ENCODE measurements at places on chromosomes 4 and X.

DNA sequence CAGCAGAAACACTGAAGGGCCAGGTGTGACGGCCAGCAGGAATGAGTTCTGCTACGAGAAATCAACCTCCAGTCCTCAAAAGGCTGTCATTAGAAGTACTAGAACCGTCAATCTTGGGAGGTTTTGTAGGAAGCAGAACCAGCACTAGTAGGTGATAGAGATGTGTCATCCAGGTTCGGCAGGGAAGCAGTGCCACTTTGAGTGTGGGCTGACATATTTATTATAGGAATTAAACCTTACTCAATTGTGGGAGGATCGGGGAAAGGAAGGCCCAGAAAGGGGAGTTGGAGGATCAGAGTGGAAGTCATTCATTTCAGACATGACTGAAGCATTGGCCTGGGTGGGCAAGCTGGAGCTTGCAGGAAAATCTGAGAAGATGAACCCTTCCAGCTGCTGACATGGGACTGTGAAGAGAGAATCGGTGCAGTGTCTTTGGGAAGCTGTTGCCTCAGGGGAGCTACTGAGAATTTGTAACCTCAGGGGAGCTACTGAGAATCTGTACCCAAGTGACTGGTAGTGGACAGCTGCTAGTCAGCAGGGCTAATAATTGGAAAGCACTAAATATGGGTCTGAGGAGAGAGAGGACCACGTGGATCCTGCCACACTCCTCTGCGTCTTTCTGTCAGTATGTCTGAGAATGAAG is 177.4 kb downstream of the SPRY1 start:
- DNase-seq, result no peak

DNA sequence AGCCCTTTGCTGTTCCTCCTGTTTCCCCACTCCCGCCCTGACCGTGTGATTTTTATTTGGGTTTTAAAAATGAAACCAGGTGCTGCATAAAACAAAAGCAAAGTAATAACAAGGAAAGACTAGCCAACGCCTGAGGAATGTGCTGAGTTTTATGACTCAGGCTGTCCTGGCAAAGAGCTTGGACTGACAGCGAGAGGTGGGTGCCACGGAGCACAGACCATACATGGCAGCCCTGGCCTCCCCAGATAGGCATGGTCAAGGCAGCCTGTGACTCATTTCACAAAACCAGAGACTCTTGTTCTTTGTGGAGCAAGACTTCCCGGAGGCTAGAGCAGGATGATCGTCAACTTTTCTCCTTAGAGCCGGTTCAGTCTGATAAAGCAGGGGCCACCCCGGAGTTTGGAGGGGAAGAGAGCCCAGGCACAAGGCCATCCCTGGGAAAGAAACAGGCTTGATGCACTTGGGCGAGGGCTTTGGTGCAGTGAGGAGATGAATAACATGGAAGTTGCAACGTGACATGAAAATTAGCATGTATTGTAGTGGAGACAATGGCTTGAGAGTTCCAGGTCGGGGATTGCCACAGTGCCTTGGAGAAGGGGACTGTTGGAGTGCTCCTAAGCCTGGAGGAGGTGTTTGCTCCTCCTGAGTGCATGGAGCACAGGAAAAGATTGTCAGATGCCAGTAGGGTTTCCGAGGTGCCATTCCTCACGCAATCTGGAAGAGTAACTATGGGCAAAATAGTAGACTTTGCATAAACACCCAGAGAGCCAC is 54.8 kb downstream of the C4orf51 start:
- DNase-seq, result peak; percentile 67

GRCh38 chrX:10582945-10583344 is 37.4 kb downstream of the MID1 start:
- DNase-seq, result no peak

GRCh38 chr4:106266201-106266600 is 49.8 kb downstream of the TBCK start:
- DNase-seq, result no peak

- DNase-seq, result no peak
Measured at GRCh38 chrX:120361764-120362305, at the start of gene ATP1B4. TSS of gene ATP1B4 (plus strand) at chrX:120362089. CDS start at chrX:120362169, 80 bp downstream.

- DNase-seq, result no peak
Measured at GRCh38 chr4:55247521-55247920, 98.5 kb upstream of the SRD5A3 start.

DNA sequence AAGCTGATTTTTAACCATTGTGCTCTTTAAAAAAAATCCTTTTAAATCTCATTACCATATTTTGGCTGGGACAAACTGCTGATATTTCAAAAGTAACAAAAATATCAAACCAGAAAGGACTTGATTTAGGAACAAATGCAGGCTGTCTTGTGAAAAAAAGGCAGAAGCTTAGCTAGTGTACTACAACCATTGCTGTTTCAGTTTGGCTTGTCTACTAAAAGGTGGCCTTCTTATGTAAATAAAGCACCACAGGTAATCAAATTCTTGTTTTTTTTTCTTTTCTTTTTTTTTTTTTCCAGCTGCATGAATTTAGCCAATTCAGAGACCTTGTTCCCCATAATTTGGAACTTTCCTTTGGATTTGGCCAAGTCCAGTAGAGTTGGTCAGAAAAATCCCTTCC is 43.8 kb upstream of the MAGEA8 start:
- DNase-seq, result no peak

DNA sequence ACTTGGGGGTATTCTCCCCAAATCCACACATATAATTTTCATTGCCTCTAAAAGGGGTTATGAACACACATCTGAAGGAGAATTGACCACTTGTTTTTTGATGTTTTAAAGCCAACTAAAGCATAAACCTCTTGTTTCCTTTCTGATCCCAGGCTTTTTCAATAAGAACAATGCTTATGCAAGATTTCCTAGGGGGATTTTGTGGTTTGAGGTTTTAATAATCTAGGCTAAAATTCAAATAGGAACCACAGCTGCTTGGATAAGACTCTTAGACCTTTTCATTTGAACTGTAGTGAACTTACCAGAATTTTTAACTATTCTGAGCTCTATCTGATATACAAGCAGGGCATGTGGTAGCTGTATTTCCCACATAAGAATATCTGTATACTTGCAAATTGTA is 651.1 kb downstream of the ANKRD50 start:
- no peak for DNase-seq

GRCh38 chr4:4837316-4837715 is 22.1 kb upstream of the MSX1 start:
- no peak for DNase-seq

GRCh38 chr4:5780831-5781480 is 70.0 kb downstream of the EVC start:
- DNase-seq, result no peak

- DNase-seq, result no peak
Measured at GRCh38 chrX:23008431-23009099, 8.8 kb downstream of the DDX53 start.

GRCh38 chr4:2572866-2573265 is 36.4 kb downstream of the FAM193A start:
- DNase-seq, result no peak

- peak; percentile 53 for DNase-seq
Measured at GRCh38 chr4:25031077-25031621, 403 bp upstream of the LGI2 start.

DNA sequence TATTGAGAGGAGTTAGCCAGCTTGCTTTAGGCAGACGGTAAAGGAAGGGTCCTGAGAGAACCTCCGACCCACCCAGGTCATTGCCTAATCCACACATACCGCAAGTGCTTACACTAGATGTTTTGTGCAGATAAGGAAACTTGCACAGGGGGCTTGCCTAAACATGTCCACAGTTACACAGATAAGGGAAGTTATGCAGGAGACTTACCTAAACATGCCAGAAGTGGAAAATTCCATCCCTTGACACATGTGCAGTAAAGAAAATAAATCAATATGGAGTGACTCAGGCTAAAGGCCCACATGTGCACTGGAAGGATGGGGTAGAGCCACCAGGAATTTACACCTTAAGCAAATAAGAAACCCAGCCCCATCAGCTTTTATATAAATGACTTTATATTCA is 232.8 kb upstream of the HDX start:
- no peak for DNase-seq

- DNase-seq, result peak; percentile 88
Measured at GRCh38 chr4:52051615-52052474, 741 bp downstream of the SPATA18 start.

GRCh38 chr4:108070775-108071174 is 81.1 kb downstream of the HADH start:
- DNase-seq, result no peak

GRCh38 chrX:24294619-24295018 is 19.2 kb downstream of the SUPT20HL2 start:
- peak; percentile 69 for DNase-seq

DNA sequence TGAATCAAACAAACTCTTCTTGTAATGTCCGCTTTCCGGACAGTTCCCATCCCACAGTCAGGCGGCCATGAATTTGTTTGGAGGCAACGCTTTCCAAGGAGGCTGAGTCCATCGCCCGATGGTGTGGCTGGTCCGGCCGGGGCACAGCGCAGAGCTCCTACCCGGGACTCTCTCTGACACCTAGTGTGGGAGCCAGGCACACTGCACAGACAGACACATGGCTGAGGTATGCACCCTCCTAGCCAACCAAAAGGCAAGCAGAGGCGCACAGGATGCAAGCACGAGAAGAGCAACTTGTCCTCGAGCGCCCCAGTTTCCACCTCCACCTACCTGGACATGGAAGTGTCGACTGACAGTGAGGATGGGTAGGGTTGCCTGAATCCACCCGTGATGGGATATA is 87.5 kb downstream of the LEF1 start:
- no peak for DNase-seq

DNA sequence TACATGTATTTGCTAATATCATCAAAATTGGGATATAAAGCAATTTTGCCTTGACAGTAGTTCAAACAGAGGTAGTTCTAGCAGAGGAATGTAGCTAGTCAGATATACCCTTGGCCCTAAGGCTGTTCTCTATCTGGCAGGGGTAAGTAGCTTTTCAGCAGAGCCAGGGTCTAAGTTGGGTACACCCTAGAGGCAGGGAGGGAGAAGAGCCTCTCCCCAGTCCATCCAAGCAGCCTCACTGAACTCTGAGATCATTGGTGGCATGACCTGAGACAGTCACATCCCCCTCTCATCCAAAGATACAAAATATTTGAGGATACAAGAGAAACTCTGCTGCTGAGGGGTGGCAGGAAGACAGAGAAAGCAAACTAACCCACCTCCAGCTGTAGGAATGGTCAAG is 343.7 kb downstream of the DHX15 start:
- DNase-seq, result no peak

DNA sequence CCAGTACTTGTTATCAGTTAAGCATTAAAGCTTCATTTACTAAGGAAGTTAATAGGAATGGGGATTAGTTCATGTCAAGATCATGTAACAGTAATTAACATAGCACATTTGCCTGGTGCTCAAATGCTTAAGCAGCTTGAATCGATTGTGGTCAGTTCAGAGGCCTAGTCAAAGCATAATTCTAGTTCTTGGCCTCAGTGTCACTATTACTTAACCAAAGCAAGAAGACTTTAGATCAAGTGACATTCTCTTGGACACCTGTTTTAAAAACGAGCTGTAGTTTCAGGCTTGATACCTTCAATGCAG is 115.2 kb upstream of the BMPR1B start:
- DNase-seq, result no peak

GRCh38 chr4:54063229-54063628 is 1.2 kb downstream of the CHIC2 start:
- DNase-seq, result no peak

DNA sequence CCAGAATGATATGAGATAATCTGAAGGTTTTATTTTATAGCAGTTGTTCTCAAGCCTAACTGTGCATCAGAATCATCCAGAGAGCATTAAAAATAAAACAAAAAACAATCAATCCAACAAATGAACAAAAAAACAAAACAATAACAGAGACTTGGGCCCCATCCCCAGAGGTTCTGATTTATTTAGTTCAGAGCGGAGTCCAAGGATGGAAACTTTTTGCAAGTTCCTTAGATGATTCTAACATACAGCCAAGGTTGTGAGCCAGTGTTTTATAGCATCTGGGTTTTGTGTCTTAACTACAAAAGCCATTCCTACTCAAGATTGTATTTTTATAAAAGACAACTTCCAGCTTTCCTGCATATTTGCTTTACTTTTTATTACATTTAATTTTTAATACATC is 59.4 kb upstream of the GRPR start:
- no peak for DNase-seq

DNA sequence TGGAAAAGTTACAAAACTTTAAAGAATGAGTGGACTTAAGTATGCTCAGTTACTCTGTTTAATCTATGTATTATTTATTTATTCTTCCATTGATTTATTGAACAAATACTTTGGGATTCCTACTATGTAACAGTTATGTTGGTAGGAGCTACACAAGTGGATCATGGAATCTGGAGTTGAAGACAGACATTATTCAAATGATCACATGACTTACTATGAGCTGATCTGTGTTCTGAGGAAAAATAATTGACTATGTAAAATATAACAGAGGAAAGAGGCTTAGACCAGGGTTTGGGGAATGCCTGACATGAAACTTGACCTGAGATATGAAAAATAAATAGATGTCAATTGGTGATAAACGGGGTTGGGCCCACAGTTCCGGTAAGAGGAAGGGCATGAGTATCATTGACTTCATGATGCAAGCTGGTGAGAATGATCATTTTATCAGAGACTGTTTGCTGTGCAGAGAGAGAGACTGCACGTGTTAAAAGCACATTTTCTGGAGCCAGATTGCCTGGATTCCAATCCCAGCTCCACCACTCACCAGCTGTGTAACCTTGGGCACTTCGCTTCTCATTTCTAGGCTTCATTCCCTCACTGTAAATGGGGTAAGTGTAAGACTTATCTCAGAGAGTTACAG is 179.0 kb downstream of the SPCS3 start:
- DNase-seq, result no peak

GRCh38 chr4:173194157-173194556 is 25.5 kb downstream of the GALNT7 start:
- no peak for DNase-seq

DNA sequence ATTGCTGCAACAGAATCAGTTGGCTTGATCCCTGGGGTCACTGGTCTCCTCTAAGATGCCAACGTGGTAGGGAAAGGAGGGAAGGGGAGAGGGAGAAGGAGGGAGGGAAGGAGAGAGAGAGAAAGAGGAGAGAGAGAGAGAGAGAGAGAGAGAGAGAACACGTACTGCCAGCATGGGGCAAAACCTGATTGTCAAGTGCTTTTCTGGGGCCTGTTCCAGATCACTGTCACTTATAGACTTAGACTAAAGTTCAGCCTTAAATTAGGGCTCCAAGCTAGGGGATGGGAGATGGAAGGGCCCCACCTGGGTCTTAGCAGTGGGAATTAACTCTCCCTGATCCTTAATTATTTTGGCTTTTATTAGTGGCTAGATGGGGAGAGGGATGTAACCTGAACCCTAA is 12.9 kb downstream of the SHROOM4 start:
- no peak for DNase-seq

DNA sequence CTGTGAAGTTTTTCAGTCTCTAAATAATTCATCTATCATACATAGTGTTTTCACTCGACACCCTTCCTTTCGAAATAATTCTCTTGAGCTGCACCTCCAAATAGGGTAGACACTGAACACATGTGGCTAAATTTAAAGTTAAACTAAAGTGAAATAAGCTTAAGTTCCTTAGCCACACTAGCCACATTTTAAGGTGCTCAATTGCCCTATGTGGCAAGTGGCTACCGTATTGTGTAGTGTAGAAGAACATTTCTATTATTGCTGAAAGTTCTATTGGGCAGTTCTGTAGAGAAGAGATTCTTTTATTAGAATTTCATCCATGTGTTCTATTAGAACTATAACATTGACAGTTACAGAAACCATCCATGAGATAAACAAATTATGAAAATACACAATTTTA is 107.0 kb upstream of the CTSO start:
- DNase-seq, result no peak

GRCh38 chr4:5237086-5237660 is 185.9 kb downstream of the STK32B start:
- DNase-seq, result no peak

GRCh38 chr4:24988776-24989175 is 42.0 kb downstream of the LGI2 start:
- DNase-seq, result no peak

GRCh38 chr4:75345423-75345822 is 168.8 kb downstream of the RCHY1 start:
- DNase-seq, result no peak

Data from right cardiac atrium (tissue), 5 donors.